ENCODE measurements at places on chromosomes 16 and 17. TPM values are rescaled to one million over a fixed set of nuclear protein-coding genes. Genes with fewer than 3 reads are reported as not detected.

Gene CNTD1
- 0.03 TPM for total RNA-seq

Gene CPPED1
- 26.0 TPM for total RNA-seq

Gene DPEP1
- total RNA-seq, result 1.1 TPM

Gene LITAFD
- total RNA-seq, result not detected

Gene SSTR5
- total RNA-seq, result 0.51 TPM

Gene HBA2
- 0.62 TPM for total RNA-seq

Gene NOG
- total RNA-seq, result 0.87 TPM

Gene RAP1GAP2
- 30.8 TPM for total RNA-seq

Gene OTOA
- 0.06 TPM for total RNA-seq

Gene HYDIN
- total RNA-seq, result 0.45 TPM

Gene KRTAP4-9
- total RNA-seq, result not detected

Measured in A549 treated with AZD2906 at 1 μM for 4 hours (cell line).